Kidney capillary endothelial cell (primary cell): ENCODE measurements at places on chromosomes 2 and 18.

DNA sequence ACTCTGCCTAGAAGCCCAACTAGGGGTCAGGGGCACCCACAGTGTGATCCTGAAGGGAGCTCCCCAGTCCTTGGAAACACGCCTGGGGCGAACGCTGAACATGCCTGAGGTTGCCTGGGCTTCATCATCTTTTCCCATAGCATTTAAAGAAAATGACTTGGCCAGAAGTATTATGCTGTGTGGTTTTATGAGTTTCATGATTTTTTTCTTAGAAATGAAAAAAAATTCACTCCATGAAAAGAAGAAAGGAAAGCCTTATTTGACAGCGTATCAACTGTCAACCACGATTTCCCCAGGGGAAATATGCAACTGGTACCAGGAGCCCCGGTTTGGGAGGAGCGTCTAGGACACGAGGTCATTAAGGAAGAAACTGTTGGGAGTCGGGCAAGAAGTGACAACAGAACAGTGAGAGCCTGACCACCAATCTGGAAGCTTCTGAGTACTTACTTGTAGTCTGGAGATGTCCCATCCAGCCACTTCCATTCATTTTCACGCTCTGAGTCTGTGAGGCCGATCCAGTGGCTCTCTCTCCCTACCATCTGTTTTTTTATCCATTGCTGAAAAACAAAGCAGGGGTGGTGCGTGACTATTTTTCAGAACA, 63.5 kb upstream of the THOC1 start:
- no peak for DNase-seq

DNA sequence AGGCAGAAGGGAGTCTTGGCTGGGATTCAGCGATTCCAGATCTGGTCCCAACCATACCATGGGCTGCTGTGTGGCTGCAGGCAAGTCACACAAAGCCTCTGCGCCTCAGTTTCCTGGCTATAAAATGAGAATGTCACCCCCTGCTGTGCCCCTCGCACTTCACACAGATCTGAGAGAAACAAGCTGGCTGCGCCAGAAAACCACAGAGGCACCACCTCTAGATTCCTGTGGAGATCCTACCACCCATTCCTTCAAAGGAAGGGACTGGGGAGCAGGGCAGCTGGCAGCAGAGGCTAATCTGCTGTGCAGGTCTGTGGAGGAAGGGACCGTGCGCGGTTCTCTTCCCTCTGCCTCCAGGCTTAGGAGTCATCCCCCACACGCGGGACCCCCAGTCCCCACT, 19.8 kb downstream of the NEURL3 start:
- DNase-seq: no peak

DNA sequence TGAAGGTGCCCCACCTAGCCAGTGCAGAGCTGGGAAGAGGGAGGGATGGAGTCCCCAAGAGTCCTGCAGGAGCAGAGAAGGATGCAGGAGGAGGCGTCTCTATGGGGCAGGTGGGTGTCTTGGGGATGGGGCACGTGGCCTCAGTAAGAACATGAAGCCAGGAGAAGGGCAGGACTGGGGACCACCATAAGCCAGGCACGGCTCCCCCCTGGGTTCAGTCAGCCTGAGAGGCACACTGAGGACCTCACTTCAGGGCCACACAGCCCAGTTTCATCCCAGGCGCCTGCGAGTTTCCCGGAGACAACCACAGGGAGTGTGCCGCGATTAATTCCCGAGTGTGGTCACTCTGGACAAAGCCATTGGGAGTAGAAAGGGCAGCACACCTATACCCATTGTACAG, 120.3 kb downstream of the GYPC start:
- no peak for DNase-seq

DNA sequence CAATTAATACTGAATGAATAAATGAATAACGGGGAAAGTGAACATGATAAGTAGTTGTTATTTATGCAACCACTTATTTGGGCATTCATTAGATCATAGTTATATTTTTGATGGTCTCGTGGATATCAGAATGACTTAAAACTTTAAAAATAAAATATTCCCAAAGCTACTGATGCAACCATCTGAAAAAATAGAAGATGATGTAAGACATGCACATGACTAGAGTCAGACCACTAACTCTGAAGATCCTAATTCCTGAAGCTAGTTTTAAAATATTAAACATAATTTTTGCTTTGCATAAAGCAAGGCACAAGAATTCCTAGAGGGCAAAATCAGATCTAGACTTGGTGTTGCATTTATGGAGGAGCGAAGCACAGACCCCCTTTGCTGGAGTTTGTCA, 616.1 kb downstream of the IRS1 start:
- DNase-seq: no peak

DNA sequence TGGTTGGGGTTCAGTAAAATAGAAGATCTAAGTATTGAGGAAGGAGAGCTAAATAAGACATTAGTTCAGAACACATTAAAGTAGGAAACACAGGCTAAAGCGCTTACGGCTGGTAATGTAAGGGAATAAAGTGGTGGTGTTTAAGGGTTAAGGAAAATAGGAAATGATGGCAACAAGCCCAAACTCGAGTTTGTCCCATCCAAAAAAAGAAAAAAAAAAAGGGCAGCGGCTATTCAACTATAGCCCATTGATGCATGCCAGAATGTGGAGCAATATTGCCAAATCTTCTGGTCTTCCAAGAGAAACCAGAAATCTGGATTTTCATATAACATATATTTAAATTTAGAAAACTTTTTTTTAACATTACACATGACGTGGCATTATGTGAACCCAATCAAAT, 161.0 kb downstream of the ARHGAP15 start:
- DNase-seq: no peak

DNA sequence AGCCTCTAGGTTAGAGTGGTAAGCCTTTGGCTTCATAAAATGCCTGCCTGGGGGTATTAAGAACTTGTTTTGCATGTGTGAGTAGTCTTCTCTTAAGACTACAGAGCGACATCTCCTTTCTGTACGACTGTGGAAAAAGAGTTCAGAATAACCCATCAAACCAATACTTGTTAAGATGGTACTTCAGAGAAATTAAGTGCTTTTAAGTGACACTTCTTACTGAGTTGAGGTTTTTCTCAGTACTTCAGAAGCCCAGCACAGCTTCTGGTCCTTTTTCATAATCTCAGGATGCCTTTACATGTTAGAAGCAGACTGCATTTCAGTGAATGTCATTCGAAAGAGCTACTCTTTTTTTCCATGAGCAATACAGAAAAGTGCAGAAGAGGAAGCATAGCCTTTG, 10.8 kb downstream of the XRCC5 start:
- DNase-seq: no peak

GRCh38 chr2:232779934-232780333, 3.6 kb upstream of the KCNJ13 start:
- DNase-seq: no peak

DNA sequence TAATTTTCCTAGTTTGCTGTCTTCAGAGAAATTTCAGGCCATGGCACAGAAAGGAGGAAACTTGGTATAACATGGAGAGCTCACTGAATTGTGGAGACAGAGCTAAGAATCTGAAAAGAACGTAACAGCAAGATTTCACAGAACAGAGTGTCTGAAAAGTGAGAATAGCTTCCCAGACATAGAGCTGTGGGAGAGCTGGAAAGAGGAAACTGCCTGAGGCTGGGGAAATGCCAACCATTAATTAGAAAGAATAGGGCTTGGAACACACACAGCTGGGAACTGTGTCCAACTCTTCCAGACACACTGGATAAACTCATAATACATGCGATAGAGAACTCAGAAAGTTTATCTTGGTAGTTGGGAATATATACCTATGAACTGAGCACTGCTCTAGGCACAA, 51.6 kb upstream of the KYNU start:
- DNase-seq: no peak

DNA sequence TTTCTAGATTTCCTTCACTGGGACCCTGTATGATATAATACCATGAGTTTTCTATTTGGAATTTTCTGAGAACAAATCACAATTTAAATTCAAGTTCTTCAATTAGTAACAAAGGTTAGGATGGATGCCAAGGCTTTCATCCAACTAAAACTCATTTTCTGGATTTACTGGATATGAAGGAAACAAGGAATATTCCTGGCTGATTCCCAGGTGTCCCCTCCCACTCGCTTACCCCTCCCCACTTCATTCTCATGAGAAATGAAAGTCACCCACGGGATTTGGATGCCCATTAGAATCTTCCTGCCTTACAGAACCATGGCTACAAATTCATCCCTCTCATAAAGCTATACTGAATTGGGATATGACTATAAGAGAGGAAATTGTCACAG, 40.0 kb downstream of the RNU4ATAC start:
- DNase-seq: no peak

DNA sequence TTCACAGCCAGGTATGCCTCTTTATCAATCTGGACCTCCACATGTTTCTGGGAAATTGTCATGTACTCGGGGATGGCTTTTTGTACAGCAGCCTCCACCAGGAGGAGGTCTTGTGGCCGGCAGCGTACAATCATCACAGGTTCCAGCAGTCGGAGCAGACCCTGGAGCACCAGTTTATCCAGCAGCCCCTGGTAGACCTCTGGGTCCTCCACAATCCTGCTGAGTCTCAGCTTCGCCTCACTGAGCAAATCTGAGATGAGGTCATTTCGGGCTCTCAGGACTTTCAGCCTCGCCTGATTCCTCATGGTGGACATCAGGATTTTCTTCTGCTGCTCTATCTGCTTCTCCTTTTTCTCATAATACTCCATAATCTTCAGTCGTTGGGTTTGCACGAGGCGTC, 32.8 kb downstream of the TMEM247 start:
- DNase-seq: no peak

DNA sequence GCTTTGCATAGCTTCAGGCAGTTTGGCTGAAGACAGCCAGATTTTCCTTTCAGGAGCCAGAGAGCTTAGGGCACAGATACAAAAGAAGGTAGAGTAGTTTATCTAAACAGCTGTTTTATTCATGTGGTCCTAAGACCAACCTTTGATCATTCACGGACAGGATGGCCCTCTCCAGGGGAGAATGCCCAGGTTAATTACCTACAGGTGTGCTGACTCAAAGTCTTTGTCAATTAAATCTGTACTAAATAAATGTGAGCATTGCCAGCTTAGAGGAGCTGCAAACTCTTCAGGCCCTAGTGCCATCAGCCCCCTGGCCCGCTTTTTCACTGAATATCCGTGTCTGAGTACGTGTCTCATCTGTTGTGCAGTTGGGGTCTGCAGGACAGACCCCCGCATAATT, 554.7 kb downstream of the NUP35 start:
- DNase-seq: no peak

GRCh38 chr2:234422273-234422732, 74.6 kb downstream of the ARL4C start:
- peak; percentile 89 for DNase-seq

GRCh38 chr2:85773692-85774091, 19.9 kb downstream of the ATOH8 start:
- DNase-seq: no peak

DNA sequence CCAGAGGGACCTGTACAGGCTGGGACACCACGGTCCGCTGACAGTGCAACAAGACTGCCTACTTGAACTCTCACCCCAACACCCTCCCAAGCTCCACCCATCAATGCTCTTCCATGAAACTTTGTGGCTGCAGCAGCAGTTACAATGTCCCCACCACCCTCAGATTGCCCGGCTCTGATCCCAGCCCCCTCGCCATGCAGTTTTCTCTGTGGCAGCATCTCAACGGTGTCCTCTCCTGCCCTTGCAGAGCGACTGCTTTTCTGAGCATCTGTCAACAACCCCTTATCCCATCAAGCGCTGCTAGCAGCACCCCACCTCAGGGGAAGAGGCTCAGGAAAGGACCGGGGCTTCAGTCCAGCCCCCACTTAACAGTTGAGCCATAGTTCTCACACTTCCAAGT, 137.1 kb upstream of the NDUFV2 start:
- no peak for DNase-seq

GRCh38 chr2:191382801-191383200, 137.6 kb downstream of the MYO1B start:
- DNase-seq: no peak
